Activated CD4-positive, alpha-beta memory T cell treated with anti-CD3 and anti-CD28 coated beads for 36 hours (primary cell): ENCODE measurements at places on chromosomes 4 and X.

DNA sequence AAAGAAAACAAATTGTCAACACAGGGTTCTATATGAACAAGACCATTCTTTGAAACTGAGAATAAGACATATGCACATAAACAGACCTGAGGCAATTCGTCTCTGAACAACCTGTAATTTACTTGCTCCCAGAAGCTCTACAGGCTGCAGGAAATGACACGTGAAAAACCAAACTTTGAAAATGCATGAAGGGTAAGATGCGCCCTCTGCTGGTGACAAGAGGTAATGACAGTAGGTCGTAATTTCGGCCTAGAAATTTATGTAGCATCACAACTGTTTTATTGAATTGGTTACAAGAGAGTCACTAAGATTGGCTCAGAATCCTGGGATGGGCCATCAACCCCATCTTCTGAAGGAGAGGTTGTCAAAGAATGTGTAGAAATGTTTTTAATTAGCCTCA is 276.5 kb downstream of the PPP4R3C start:
- DNase-seq = peak; percentile 29

- DNase-seq = no peak
Measured at GRCh38 chr4:156974264-156974663, 2.7 kb upstream of the PDGFC start.

DNA sequence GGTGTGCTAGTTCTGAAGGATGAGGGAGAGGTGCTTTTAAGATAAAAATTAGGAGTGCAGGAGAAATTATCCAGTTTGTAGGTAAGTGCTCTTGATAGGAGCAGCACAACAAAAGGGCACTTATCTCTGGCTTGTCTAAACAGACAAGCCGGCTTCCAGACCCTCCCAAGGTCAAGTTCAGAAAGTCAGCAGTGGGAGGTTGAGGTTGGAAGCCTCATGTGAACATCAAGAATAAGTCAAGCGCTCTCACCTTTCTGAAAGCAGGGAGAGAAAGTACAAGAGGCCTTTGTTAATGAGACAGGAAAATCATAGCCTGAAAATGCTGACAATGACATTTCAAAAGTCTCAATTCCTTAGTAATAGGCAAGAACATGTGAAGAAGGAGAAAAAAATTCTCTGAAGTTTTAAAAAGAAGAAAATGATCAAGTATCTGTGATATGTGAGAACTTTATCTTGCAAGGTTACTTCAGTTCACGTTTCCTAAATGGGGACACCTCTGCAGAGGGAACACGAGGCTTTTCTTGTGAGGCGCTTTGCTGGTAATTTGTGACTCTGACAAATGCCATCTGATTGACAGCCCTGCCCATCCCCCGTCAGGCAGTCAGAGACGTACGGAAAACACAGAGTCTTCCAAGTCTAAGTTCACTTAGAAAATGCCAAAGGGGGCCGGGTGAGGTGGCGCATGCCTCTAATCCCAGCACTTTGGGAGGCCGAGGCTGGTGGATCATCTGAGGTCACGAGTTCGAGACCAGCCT is 62.2 kb downstream of the TIGD2 start:
- no peak for DNase-seq

DNA sequence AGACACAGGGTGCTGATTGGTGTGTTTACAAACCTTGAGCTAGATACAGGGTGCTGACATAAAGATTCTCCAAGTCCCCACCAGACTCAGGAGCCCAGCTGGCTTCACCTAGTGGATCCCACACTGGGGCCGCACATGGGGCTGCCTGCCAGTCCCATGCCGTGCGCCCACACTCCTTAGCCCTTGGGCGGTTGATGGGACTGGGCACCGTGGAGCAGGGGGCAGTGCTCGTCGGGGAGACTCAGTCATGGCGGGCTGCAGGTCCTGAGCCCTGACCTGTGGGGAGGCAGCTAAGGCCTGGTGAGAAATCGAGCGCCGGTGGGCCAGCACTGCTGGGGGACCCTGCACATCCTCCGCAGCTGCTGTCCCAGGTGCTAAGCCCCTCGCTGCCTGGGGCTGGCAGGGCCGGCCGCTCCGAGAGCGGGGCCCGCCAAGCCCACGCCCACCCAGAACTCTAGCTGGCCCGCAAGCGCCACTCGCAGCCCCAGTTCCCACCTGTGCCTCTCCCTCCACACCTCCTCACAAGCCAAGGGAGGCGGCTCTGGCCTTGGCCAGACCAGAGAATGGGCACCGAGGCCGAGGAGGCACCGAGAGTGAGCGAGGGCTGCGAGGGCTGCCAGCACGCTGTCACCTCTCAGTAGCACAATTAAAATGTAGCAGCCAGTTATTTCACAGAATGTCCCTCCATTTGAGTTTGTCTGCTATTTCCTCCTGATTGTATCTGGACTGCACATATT is 76.1 kb upstream of the PNPLA4 start:
- DNase-seq = no peak

DNA sequence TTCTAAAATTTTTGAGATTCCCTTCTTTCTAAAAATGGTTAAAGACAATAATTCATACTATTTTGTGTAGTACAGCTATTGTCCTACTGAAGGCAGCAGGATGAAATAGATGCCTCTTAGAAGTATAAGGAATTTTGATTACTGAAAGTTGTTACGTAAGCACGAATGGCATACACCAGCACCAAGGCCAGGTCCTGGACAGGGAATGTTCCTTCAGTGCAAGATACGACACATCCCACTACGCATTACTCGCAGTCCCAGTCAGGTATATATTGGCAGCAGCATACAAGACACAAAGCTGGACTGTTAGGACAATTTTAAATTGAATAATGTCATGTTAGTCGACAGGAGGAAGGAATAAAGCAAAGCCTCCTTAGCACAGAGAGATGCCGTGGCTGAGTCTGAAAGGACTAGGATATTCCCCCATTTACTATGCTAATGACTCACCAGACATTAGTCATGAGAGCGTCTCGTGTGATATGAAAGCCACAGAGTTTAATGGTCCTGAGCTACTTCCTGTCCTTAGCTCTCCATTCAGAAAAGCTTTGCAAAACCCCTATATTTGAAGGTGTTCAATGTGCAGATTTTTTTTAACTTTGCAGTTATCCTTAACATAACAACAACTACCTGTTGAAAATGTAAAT is 504.3 kb downstream of the FAM133A start:
- no peak for DNase-seq

DNA sequence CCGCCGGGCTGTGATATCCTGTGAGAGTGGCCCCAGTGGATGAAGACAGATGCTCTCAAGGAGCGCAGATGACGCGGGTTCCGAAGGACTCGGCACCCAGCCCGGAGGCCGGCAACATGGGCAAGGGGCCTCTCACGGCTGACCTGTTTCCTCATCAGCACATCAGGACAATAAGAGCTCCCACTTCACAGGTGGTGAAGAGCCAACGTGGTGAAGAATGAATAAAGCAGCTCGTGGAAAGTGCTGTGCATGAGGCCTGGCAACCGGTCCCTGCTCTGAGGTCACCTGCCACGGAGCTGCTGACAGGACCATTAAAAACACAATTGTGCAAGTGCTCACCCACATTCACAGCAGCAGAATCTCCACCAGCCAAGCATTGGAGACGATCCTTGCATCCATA is 22.9 kb downstream of the ABLIM2 start:
- DNase-seq = no peak

DNA sequence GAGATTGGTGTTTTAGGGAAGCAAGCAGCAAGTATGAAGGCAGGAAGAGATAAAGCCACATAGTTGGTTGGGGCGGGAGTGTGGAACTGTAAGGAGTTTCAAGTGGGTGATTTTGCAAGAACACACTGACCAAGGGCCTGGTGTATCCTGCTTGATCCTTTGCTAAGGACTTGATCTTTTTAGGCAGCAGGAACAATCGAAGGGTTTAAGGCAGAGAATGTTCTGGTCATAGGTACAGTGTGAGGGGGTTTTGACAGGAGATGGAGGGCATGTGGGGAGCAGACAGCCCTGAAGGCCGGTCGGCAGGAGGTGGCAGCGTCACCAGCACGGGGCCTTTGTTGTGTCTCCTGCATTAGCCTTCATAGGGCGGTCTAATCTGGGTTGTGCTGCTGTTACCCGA is 54.7 kb downstream of the FAM193A start:
- no peak for DNase-seq

DNA sequence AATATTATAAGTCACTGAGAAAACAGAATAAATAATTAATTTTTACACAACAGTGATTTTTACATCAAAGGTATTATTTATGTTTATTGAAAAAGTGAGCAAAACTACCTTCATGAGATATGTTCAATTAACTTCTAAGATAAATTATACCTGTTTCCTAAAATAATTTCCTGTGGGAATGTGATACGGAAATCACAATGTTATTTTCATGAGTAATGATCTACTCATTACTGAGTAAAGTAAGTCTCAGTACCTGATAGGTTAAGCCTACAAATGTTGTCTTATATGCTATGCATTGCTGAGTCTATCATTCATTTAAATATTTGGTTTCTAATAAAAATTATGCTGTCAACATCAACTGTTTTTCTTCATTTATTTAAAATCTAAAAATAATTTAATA is 324.0 kb downstream of the STPG2 start:
- DNase-seq = no peak

- peak; percentile 11 for DNase-seq
Measured at GRCh38 chrX:103586314-103586646, 965 bp downstream of the TCEAL4 start.

GRCh38 chr4:125704726-125705125 is 390.0 kb downstream of the FAT4 start:
- DNase-seq = no peak

- DNase-seq = no peak
Measured at GRCh38 chr4:6027392-6027791, 9.2 kb upstream of the C4orf50 start.

DNA sequence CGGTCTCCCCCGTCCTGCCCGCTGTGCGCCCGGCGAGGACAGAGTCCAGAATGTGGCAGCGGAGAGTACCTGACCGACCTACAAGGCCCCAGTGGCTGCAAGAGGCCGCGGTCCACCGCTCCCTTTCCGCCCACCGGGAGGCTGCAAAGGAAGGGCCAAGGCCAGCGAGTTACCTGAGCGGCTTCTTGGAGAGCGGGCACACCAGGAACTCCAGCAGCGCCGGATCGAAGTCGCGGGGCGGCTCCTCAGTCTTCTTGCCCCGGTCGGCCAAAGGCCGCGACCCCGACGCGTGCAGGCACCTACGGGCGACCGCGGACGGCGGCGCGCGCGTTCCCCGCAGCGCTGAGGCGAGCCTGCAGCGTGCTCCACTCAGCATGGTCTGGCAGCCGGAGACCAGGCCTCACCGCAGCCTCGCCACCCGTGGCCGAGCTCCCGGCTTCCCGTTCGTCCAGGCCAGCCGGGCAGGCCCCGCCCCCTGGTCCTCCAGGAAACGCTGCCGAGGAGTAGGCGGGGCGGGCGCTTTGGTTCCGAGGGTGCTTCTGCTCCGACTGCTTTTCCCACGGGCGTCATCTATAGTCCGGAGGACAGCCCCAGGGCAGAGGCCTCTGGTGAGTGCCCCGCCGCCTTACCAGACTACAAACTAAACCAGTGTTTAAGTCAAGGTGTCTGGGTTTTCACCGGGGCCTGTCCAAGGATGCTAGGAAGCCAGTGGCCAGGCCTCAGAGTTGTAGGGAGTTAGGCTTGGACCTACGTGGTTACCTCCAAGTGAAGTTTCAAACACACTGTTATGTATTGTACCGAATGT is at the start of gene PYURF:
TSS of gene PYURF (minus strand) at position 452 of the 805 bp plus-strand sequence. CDS start at position 376, 76 bp downstream.
- DNase-seq = peak; percentile 89

GRCh38 chr4:1288786-1289185 is 905 bp upstream of the MAEA start:
- DNase-seq = no peak

DNA sequence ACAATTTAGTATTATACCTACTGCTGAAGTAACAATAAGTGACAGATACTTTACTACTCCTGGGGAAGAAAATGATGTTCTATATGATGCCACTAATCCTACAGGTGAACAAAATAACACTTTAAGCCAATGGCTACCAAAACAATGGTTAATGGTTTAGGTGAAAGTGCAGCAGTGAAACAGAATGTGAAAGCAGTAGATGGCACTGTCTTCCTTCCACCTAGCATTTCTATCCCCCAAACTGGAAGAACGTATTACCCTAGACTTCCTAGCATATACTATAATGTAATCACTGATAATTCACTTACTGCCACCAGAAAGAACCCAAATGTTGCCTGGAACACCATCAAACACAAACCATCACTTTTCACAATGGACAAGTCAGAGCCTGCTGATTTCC is 18.9 kb upstream of the CABS1 start:
- no peak for DNase-seq

- no peak for DNase-seq
Measured at GRCh38 chr4:52870225-52870624, 8.1 kb downstream of the RASL11B start.

DNA sequence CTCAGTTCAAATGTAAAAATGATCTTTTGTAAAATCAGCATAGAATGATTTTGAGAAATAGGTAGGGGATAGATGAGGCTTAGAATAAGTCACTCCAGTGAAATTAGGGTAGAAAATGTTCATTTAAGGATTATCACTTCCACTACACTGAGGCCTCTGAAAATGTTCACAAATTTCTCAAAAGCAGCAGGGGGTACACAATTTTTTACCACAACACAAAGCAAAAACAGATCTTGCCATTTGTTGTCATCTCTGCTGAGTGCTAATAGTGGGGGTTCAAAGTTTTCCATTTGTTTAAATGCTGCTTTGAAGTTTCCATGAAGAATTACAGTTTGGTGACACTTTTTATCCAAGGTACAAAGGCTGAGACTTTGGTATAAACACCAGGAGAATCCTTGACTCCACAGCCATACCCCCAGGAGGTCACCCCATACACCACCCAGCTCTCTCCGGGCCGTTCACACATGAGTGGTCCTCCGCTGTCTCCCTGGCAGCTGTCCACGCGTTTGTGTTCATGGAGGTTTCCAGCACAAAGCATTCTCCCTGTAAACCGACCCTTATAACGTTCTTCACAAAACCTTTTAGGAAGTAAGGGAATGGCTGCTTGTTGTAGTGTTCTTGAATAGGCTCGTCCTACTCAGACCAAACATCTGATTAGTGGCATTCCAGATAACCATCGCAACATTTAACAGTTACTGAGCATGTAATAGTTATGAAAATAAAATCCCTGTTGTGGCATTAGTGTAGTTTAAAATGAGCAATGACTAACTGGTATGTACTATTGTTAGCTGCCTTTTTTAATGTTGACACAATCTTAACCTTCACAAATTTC is 71.0 kb downstream of the PRSS12 start:
- DNase-seq = no peak

DNA sequence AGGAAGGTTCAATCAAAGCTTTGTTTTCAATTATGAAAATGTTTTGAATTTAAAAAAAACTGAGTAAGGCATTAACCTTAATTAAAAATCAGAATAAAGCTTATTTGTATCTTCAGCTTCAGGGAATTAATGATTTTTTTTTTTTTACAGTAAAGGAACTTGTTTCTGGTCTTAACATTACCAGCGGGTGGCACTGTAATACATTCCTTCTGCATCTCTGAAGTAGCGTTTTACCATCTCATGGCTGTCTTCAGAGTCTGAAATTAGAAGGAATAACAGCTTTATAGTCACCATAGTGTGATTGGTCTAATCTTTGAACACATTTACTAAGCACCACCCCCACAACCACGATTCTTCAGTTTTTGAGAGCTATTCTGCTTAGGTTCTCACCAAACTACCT is 102.6 kb downstream of the IL1RAPL2 start:
- no peak for DNase-seq

- no peak for DNase-seq
Measured at GRCh38 chr4:159269116-159269515, 166.2 kb downstream of the RAPGEF2 start.
